Body of pancreas (tissue), 4 donors: ENCODE measurements at places on chromosomes 3 and 15.

DNA sequence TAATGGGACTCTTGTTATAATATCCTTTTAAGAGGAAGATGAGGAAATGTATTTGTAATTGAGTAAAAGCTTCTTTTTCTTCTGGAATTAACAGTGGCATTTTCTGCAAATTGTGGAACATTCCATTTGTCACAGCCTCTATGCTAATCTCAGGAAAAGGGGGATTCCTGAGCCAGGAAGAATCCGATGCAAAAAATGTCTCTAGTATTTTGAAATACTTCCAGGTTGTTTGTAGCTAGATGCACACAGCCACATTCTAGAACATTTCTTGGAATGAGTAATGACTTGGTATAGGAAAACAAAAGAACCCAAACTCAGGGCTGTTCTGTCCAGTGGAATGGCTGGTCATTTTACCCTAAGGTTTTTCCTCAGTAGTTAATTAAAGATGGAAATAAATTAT is 98.5 kb upstream of the SLC2A2 start:
- no peak for DNase-seq

GRCh38 chr3:112689385-112689784 is 48.4 kb upstream of the CCDC80 start:
- no peak for DNase-seq

- no peak for DNase-seq
Observed at GRCh38 chr15:65759441-65759840, 32.7 kb downstream of the DENND4A start.

GRCh38 chr3:69696367-69696766 is 42.9 kb upstream of the MITF start:
- no peak for DNase-seq

DNA sequence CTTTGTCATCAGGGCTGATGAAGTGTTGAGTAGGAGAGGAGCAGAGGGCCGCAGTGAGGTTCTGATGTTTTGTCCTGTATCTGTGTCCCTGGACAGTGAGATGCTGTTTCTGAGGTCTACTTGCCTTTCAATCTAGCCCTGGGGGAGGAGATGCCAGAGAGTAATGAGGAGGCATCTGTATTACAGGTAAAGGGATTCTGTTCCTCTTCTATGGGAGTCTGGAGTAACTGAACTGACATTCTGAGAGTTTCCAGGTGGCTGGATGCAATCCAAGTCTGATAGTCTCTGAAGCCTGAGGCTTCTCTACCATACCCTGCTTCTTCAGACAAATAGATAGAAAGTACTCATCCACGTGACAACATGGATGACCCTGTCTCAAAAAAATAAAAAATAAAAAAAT is 60.9 kb downstream of the IL12A start:
- DNase-seq, result no peak

DNA sequence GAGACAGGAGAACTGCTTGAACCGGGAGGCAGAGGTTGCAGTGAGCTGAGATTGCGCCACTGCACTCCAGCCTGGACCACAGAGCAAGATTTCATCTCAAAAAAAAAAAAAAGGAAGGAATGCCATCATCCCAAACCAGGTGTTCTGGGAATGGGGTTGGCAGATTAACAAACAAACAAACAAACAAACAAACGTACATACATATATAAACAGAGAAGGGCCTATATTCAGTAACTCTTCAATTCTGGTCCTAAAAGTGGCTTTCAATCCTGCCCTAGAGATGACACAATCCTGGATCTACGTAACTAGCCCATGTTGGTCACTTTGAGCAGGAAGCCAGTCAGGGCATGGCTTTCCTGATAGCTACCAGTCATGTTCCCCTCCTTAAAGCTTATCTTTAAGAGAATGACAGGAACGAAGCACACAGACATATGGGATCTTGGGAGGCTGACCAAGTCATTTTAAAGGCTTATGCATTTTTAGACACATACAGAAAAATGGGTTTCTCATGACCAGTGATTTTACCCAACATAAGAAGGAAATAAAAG is 29.9 kb upstream of the RAB11A start:
- DNase-seq, result no peak

DNA sequence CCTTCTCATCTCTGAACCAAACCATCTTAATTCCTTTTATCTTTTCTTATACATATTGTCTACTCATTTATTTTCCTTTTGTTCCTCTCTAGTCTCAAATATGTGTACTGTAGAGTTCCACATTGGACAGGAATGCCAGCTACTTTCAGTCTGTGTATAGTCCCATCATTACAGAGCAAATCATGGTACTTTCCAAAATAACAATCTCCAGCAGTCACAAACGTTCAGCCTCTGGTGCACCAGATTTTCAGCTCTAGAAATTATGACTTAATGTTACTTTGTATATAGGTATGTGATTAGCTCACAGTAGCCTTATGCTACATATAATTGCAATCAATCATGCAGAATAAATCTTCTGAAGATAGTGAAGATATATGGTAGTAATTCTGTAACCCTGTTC is 32.5 kb upstream of the TM4SF4 start:
- DNase-seq, result no peak

DNA sequence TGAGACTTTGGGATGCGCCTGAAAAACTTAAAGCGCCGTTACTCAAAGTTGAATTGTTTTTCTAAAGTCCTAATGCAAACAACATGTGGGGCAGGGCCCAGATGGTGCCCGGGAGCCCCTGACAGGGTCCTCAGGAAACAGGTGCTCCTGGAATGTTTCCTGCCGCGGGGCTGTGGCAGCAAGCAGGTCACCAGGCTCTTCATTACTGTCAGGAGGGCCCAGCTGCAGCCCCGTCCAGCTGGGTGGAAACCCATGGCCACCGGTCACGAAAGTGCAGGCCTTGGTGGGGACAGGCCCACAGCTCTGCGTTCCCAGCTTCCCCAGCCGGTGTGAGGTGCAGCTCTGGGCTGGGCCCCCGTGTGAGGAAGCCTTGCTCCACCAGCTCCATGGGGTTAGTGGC is 63.9 kb upstream of the GATA2 start:
- DNase-seq, result no peak

DNA sequence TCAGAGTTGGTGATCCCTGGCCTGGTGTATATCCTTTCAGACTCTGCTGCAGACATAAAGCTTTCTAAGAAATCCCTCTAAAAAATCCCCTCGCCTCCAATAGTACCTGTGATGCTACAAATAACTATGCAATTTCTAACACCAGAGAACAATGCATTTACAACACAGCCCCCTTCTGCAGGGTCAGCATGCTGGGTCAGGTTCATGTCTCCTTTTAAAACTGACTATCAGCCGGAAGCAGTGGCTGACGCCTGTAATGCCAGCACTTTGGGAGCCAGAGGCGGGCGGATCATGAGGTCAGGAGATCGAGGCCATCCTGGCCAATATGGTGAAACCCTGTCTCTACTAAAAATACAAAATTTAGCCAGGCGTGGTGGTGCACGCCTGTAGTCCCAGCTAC is 77.0 kb upstream of the SPATA12 start:
- no peak for DNase-seq

GRCh38 chr3:164470471-164470870 is 607.8 kb downstream of the SI start:
- no peak for DNase-seq

GRCh38 chr15:39552556-39552955 is 28.3 kb upstream of the THBS1 start:
- DNase-seq, result no peak

DNA sequence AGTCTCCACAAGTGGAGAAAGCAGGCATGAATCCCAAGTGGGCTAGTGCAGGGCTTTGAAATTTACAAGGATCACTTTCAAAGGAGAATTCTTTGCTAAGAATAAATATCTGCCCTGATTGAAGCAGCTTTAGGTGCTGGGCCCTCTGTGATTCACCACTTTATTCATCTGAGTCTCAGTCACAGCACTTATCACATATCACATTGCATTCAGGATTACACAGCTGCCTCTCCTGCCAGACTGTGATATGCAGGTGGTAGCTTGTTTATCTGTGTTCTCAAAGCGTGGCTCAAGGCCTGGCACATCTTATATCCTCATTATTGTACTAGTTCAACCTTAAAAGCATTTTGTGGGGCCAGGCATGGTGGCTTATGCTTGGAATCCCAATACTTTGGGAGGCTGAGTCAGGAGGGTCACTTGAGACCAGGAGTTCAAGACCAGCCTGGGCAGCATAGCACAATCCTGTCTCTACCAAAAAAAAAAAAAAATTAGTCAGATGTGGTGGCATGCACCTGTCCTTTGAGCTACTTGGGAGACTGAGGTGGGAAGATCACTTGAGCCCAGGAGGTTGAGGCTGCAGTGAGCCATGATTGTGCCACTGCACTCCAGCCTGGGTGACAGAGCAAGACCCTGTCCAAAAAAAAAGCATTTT is 156.9 kb upstream of the EIF1B start:
- no peak for DNase-seq

GRCh38 chr15:76345880-76346668 is 9.5 kb downstream of the ISL2 start:
- DNase-seq, result peak; percentile 33

DNA sequence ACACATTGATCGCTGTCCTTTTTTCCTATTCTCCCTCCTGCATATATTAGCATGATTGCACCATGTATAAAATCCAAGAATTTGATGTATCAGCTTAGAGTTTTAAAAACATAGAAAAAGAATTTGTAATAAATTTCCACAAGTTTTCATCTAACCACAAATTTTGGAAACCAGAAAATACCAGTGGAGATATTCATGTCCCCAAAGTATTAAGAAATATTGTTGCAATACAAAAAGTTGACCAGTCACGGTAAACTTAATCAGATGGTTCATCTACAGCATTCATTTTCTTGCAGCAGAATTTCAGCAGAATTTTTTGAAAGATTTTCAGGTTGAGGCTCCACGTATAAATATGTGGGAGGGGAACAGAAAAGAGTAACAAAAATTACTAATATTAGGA is 500.9 kb upstream of the MDFIC2 start:
- DNase-seq, result no peak

- no peak for DNase-seq
Observed at GRCh38 chr3:24507776-24508422, 13.2 kb upstream of the THRB start.

GRCh38 chr3:58994746-58995330 is 55.0 kb downstream of the CFAP20DC start:
- peak; percentile 34 for DNase-seq

DNA sequence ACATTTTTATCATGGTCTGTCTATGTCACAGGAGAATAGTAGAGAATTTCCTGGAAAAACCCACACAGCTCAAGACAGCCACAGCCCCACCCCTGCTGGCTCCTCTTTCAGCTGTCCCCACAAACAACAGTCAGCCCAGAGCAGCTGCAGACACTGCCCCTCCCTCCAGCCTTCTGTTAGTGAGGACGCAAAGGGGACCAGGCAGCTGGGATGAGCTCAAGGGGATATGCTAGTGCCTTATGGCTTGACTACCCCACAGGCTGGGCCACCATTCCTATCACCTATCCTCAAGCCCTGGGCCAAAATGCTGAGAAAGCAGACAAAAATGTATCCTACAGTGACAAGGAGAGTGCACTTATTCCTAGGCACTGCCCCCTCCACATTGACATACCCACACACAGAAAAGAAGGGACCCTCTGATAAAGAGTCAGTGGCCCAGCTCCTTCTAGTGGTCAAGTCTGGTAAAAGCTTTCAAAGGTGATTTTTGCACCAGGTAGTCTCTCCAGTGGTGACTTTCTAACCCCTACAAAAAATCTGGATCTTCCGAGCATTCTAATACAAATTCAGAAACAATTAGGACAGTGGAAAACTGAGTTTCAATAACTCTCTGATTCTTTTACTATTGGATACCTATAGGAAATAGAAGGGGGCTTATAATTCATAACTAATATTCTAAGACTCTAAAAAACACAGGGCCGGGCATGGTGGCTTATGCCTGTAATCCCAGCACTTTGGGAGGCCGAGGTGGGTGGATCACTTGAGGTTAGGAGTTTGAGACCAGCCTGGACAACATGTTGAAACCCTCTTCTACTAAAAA is 3.0 kb upstream of the MAP1A start:
- DNase-seq, result peak; percentile 11
